Fibroblast of skin of scalp (primary cell): ENCODE measurements at places on chromosomes 7 and 10.

GRCh38 chr10:120432209-120432608, 24.8 kb upstream of the PLPP4 start:
- no peak for DNase-seq

DNA sequence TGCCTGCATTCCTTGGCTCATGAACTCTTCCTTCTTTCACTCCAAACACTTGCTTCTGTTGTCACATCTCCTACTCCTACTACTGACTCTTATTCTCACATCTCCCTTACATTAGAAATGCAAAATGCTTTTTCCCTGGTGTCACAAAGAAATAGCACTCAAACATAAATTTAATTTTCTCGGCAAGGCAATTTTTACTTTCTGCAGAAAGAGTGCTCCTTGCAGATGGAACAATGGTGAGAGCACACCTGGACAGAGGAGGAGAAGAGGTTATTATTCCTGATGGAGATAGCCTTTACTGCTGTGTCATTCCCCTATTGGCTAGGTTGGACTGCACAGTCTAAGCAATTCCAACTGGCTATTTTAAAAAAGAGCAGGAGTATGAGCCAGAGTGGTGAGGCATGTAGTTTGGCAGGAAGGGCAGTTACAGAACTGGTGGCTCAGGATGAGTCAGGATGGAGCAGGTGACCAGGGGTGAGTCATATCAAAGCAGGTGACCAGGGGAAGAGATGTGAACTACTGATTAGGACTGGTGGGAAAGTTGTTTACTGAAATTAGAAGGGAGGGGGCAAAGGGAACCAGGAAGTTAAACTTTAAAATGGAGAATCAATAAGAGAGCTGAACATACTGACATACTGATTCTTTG, 52.9 kb downstream of the CYP2C9 start:
- no peak for DNase-seq

DNA sequence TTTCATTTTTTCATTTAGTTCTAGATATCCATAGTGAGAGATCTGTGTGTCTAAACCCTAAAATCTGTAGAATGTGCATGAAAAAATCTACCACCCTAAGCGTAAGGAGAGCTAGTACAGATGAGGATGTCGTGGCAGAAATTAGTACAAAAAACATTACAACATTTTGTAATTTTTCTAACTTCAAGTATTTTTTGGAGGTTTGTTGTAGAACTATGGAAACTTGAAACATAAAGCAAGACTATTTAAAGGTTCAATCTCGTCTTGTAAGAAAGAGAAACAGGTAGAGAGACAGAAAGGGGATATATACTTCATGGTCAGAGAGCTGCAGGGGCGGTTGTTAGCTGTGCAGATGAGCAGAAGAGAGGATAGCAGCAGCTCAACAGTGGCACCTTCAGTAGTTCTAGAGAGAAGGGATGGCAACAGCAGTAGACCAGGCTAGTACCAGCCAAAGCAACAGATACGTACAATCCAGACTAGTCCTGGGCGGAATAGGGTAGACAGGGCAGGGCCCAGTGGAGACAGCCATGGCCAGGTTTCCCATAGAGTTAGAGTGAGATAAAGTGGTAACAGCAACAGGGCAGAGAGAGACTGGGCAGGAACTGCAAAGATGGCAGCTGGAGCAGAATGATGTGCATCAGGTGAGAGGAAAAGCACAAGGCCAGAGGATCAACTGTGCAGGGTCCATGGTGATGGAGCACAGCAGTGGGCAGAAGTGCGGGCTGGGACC, 145.2 kb downstream of the FRMD4A start:
- peak; percentile 86 for DNase-seq

GRCh38 chr7:127900732-127901685, 130.2 kb downstream of the LRRC4 start:
- no peak for DNase-seq

DNA sequence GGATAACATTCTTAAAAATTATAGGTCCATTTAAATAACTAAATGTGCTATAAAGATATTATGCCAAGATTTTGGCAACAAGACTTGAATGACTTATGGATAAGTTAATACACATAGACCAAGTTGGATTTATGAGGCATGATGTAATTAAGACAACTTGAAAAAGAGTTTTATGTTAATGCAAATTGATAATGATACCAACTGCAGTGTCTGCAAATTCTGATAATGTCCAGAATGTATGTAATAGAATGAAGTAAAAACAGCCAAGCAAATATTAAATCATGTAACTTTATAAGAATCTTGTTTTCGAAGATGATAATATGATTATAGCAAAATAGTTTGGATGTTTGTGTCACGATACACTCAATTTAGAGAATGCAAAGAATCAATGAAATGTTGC, 868.3 kb downstream of the DNAJB9 start:
- no peak for DNase-seq

- no peak for DNase-seq
Measured at GRCh38 chr10:15849316-15849715, 11.0 kb downstream of the MINDY3 start.

DNA sequence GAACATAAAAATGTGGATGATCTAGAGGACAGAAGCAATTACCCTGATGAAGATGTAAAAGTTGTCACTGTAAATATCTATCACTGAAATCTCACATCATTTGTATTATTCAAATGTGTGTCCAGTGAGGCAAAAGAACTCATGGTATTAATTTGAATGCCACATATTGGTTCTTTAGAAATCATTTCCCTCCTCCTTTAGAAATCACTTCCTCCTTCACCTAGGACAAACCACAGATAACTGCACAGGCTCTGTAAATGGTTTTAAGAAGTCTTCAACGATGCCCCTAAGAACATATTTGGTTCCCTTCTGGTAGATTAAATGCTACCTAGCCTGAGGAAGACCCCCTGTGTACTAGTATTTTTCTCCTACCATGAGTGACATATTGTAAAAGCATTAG, 33.1 kb upstream of the ZNF518A start:
- no peak for DNase-seq

DNA sequence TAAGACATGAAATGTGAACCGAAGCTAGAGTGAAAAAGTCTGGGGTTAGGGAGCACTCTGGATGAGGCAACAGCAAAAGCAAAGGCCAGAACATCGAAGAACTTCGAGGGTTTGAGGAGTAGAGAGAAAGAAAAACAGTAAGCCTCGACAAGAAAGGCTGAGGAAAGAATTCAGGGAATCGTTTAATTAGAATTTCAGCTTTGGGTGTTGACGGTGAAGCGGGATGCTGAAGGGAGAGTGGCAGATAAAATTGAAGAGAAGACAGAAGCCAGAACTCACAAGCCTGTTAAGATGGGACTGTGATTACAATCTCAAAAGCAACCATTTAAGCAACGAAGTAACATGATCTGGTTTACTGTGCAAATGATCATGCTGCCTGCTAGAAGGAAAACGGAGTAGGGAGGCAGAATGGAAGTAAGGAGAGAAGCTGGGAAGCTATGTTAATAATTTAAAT, 2.1 kb downstream of the TRDMT1 start:
- peak; percentile 57 for DNase-seq

DNA sequence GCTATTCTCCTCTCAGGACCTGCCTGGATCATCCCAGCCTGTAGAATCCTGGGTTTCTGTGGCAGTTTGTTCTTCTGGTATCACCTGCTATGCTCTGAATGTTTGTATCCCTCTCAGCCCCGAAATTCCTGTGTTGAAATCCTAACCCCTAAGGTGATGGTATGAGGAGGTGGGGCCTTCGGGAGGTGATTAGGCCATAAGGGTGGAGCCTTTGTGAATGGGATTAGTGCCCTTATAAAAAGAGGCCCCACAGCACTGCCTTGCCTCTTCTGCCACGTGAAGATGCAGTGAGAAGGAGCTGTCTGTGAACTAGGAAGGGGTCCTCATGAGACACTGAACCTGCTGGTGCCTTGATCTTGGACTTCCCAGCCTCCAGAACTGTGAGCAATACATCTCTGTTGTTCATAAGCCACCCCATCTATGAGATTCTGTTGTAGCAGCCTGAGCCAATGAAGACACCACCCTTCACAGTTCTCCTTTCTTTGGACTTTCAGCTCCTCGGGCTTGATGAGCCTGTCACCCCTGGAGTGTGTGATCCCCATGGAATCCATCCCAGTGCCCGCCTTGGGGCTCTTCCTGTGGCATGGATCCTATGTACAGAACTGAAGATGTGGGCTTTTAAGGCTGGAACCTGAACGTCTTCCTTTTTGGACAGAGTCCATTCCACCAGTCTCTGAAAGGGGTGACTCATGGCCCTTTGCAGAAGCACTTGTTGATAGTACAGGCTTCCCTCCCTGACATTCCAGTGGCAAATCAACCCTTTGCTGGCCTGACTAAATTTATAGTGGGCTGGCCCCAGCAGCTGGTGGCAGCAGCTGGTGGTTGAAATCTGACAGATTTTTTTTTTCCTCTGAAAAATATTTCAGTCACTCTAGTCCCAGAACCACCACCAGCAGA, 138.0 kb downstream of the TACC2 start:
- DNase-seq, result peak; percentile 90

DNA sequence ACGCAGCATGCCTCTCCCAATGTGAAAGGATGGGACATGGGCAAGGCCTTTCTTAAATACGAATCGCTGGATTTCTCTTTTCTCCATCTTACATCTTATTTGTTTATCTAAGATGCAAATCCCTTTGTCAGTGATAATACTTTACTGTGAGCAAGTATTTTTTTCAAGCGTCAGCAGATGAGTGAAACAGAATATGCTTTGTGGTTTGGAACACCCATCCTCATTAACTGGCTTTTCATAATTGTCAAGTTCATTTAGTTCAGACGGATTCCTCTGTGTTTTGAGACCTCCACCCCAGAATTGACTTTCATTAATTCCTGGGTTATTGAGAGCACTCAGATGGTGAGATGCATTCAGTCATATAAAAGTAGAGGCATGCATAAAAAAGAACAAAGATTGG, 149.8 kb downstream of the NSUN6 start:
- DNase-seq, result no peak

DNA sequence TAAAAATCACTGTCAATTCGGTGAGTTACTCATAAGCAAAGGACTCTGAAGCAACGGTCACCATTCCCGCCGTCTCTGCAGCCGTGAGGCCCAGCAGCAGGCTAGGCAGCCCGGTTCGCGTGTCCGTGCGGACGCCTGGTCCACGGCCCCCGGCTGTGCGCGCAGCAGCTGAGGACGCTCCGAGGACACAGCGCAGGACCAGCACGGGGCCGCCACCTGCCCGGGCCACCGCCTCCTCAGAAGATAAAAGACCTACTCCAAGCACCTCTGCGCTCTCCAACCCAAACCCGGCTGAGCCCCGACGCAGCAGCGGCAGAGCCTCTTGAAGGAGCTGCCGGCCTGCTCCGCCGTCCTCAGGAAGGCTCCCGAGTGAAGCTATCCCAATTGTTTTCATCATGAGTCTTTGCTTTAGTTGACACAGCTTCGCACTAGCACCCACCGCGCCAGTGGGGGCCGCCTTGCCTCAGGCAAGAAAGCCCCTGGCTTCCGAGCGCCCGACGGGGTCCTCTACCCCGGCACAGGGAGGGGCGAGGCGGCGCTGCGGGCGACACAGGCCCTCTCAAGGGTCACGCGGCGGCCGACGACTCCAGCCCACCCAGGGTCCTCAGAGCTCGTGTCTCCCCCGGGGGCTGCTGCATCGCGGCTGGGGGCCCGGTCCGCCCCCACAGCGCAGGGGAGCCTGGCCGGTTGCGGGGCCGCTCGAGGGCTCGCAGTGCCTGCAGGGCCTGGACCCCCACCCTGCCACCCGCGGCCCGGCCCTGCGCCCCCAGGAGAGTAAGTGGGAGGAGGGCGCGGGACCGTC, 16.9 kb upstream of the GPR146 start:
- DNase-seq, result no peak
